ENCODE measurements at places on chromosomes 7 and 10.

DNA sequence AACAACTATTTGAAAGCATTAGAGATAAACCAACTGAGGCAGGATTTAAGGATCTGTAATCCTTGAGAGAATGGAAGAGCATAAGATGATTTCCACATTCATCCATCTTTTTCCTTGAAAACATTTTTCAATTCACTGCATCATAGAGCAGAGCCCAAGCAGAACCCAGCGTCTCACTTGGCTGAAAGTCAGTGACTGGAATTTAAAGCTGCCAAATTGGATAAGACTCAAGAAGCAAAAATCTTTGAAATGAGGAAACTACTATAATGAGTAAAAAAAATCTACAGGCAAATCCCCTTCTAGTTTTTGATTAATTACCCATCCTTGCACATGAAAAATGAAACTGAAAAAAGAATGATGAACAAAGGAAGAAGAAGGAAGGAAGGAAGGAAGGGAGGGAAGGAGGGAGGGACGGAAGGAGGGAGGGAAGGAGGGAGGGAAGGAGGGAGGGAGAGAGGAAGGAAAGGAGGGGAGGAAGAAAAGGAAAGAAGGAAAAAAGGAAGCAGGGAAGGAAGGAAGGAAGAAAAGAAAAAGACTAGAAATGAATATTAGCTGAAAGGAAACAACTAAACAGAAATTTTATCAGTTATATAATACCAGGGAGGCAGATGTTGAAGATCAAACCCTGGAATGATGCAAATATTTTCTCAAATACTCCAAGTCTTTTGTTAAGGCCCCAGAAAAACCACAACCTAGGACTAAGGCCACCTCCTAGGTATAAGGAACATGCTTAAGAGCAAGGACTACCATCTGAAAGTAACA, 336.3 kb upstream of the MAGI2 start:
- DNase-seq, result no peak

GRCh38 chr10:46317370-46317769, 30.6 kb downstream of the ANTXRL start:
- DNase-seq, result no peak

DNA sequence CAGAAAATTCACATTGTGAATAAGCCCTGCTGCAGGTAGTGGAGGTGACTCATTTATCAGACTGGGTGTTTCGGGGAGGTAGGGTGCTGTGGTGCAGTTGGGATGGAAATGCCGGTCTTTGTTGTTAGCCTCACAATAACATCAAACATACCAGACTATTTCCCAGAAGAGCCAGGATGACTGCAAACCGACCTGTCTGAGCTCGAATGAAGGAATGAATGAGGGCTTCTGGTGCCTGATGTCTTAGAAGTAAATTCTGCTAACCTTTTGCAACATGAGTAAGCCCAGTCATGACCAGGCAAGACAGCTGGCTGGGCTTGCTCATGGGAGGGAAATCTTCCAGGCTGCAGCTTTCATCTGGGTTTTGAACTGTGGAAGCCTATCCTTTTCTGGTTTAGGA, 2.4 kb upstream of the VDAC2 start:
- DNase-seq, result no peak

GRCh38 chr10:62653254-62653653, 151.3 kb upstream of the ADO start:
- DNase-seq, result no peak

DNA sequence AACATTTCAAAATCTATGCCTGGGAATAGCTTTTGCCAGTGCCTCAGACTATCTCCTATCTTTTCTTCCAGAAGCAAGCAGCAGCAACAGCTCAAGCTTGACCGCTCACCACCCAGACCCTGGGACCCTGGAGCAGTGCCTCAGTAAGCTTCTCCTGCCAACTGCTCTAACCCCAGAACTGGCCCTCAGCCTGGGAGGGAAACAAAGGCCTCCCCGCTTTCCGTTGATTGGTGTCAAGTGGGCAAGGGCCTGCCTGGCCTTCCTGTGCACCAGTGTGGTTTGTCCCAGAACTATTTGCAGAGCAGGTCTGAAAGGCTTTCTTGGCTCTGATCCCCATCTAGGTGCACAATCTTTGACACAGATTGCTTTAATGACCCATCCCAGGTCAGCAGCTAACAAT, 3.3 kb upstream of the ATP6V0A4 start:
- no peak for DNase-seq

Measured in stimulated activated CD4-positive, alpha-beta T cell treated with anti-CD3 and anti-CD28 coated beads, Interleukin-4, amount 100 ng/mL, for 48 hours (primary cell).